Tibial artery (tissue), 4 donors: ENCODE measurements at places on chromosomes 7 and 10.

- peak overlapping the region; percentile 94 for H3K4me3 ChIP-seq
- no peak for DNase-seq
- peaks cover 49% of the 10 kb centered on the region for H3K4me1 ChIP-seq
- H3K27ac ChIP-seq: peak overlapping the region; percentile 96
- H3K36me3 ChIP-seq: no peaks in the 10 kb centered on the region
- H3K27me3 ChIP-seq: no peaks in the 10 kb centered on the region
Measured at GRCh38 chr7:137999496-138000080, 2.3 kb downstream of the CREB3L2 start.

GRCh38 chr7:53602817-53603418 is 567.5 kb downstream of the POM121L12 start:
- H3K36me3 ChIP-seq: no peaks in the 10 kb centered on the region
- no peaks in the 10 kb centered on the region for H3K27me3 ChIP-seq
- no peak overlapping the region for H3K27ac ChIP-seq
- no peak for DNase-seq

- no peaks in the 10 kb centered on the region for H3K4me1 ChIP-seq
- no peak overlapping the region for H3K27ac ChIP-seq
- H3K4me3 ChIP-seq: no peak overlapping the region
- H3K36me3 ChIP-seq: no peaks in the 10 kb centered on the region
- no peak for DNase-seq
Measured at GRCh38 chr10:14447094-14447839, 116.5 kb upstream of the FRMD4A start.

- no peak for DNase-seq
- H3K36me3 ChIP-seq: no peaks in the 10 kb centered on the region
- H3K27me3 ChIP-seq: no peaks in the 10 kb centered on the region
- H3K27ac ChIP-seq: no peak overlapping the region
- peaks cover 4% of the 10 kb centered on the region for H3K4me1 ChIP-seq
- H3K4me3 ChIP-seq: no peak overlapping the region
Measured at GRCh38 chr10:50422259-50422658, 170.9 kb upstream of the ASAH2 start.

DNA sequence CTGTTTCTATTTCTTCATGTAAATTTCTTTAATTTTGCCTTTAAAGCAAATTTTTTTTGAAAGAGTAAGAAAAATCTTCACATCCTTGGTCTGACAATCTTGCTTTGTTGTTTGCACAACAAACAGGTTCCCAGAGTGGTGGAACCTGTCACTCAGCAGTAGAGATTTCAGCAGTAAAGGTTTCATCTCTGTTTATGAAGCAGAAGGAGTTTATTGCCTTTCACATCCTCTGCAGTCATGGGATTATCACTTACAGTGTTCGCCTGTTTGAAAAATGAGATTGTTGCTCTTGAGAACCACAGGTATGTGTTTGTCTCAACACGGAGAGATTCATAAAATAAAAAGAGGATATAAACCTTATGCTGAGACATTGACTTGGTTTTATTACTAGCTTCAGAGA is 342.6 kb downstream of the IPMK start:
- no peak for DNase-seq
- H3K4me3 ChIP-seq: no peak overlapping the region
- H3K27me3 ChIP-seq: no peaks in the 10 kb centered on the region
- no peaks in the 10 kb centered on the region for H3K4me1 ChIP-seq
- no peaks in the 10 kb centered on the region for H3K36me3 ChIP-seq

- H3K27ac ChIP-seq: peak overlapping the region; percentile 96
- no peaks in the 10 kb centered on the region for H3K27me3 ChIP-seq
- H3K4me1 ChIP-seq: no peaks in the 10 kb centered on the region
- peak; percentile 24 for DNase-seq
- H3K36me3 ChIP-seq: no peaks in the 10 kb centered on the region
Measured at GRCh38 chr7:27171637-27172314, 2.3 kb downstream of the HOXA10 start.

GRCh38 chr10:71656220-71656619 is 63.4 kb downstream of the C10orf105 start:
- DNase-seq: no peak
- H3K27me3 ChIP-seq: no peaks in the 10 kb centered on the region
- no peak overlapping the region for H3K4me3 ChIP-seq
- no peak overlapping the region for H3K27ac ChIP-seq
- no peaks in the 10 kb centered on the region for H3K36me3 ChIP-seq
